ENCODE measurements at places on chromosomes 7 and 10. TPM values are rescaled to one million over a fixed set of nuclear protein-coding genes. Genes with fewer than 3 reads are reported as not detected.
A peak's percentile ranks its signal among the peaks of the same experiment; 100 is the strongest.

The GNG11 gene
- total RNA-seq = not detected

DNA sequence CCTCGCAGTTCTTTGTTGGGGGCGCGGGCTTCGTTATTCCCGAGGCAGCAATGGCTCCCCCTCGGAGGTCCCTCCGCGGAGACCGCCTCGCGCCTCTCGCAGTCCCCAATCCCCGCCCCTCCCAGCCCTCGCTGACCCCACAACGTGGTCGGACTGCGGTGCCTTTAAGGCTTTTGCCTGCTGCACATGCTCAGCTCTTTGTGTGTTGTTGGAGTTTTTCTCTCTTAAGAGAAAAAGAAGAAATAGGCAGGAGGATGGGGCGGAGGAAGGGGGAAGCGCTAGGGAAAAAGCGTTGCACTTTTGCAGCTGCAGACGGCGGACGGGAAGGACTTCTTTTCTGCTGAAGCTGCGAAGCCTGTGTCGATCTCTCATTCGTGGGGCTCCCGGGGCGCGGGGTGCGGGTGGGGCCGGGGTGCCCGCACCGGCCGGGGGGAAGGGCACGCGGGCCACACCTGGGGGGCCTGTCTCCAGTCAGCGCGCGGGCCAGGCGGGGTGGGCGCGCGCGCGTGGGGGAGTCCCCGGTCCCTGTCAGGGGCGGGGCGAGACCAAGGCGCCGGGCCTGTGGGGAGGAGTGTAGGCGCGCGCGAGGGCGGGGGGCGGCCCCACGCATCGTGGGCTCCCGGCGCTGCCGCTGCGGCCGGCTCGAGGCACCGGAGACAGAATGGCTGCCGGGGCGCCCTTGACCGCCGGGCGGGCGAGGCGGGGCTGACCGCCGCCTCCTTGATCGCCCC is 445 bp upstream of the ATRNL1 start:
- DNase-seq = no peak

GRCh38 chr10:67722113-67722512 is 26.1 kb upstream of the CTNNA3 start:
- DNase-seq = no peak

DNA sequence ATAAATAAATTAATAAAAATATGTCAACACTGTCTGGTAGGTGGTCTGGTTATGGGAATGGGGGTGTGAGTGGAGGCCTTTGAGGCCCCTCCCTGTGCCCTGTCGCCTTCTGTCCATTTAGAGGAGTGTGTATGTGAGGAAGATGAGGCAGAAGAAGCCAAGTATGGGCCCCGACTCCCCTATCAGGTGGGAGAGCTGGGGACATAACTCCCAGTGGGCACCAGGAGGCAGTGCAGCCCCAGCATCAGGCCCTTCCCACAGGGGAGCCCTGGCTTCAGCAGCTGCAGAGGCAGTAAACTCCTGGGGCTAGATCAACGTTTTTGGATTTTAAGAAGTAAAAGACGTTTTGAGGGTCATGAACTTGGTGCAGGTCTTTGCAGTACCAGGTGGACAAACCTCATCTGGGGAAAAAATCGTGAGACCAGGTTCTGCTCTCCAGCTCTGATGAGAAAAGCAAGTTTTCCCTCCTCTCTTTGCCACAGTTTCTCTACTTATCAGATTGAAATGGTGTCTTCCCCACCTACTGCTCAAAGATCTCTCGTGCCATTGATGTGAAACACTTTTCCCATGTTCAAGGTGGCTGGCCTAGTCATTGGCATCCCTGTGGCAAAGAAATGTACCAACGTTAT is 167.8 kb upstream of the EEPD1 start:
- peak; percentile 78 for DNase-seq

GRCh38 chr10:13046851-13047528 is 45.5 kb upstream of the CCDC3 start:
- no peak for DNase-seq

The POLL gene
- 43.4 TPM for total RNA-seq

DNA sequence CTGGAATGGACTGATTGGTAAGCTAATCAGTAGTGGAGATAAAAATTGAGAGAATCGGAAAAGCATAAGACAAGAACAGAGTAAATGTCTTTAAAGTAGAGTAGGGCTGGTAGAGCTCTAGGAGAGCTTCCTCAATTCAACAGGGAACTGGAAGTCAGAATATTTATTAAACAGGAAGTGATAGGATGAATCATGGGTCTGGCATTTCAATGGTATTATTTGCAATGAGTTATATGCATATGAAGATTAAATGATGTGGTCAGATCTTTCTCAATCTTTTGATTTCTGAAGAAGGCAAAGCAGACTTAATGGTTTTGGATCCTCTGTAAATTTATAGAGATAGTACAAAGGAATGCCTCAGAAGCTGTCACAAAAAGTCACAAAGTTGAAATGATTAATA is 349.0 kb downstream of the HPSE2 start:
- no peak for DNase-seq

- DNase-seq = no peak
Observed at GRCh38 chr10:43210556-43210955, 56.3 kb downstream of the RASGEF1A start.

The TACC2 gene
- total RNA-seq = 0.60 TPM

All from T-cell (primary cell).